ENCODE measurements at places on chromosomes 11 and 22. TPM values are rescaled to one million over a fixed set of nuclear protein-coding genes. Genes with fewer than 3 reads are reported as not detected.

GRCh38 chr22:35016909-35017308, 49.0 kb upstream of the ISX start:
- no peaks in the 10 kb centered on the region for H3K27me3 ChIP-seq
- DNase-seq = peak; percentile 22
- no peaks in the 10 kb centered on the region for H3K36me3 ChIP-seq
- H3K4me1 ChIP-seq = no peaks in the 10 kb centered on the region

DNA sequence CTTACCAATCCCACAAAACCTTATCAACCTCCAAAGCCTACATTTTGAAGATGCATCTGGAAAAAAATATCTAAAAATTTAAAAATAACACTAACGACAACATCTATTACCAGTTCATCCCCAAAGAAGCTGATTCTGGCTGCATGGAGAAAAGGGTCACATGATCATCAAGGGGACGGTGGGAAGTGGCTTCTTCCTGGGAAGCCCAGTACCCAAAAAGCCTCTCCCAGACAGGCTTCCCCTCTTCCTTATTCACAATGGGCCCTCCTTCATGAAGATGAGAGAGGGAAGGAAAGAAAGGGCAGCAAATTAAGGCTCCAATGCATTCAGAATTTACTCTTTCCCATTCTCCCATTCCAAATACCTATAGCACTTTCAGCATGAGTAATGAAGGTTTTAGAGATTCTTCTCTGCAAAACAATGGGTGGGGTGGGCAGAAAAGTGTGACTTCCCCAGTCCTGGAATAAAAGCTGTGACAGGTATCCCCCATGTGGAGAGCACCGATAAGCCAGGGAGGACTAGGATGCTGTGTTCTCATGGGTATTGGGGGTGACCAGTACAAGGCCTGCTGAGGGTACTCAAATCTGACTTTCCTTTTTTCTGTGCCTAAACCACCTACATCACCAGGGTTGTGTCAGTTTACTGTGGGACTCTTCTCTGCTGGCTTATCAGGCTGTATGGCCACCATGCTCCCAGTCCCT, 88.2 kb downstream of the SIK3 start:
- peaks cover 4% of the 10 kb centered on the region for H3K4me1 ChIP-seq
- no peak overlapping the region for H3K27ac ChIP-seq
- no peak overlapping the region for H3K4me3 ChIP-seq
- no peaks in the 10 kb centered on the region for H3K27me3 ChIP-seq
- peak; percentile 80 for DNase-seq

GRCh38 chr11:121793291-121793690, 322.7 kb downstream of the BLID start:
- DNase-seq = no peak
- H3K36me3 ChIP-seq = no peaks in the 10 kb centered on the region
- no peak overlapping the region for H3K27ac ChIP-seq
- H3K27me3 ChIP-seq = no peaks in the 10 kb centered on the region
- no peaks in the 10 kb centered on the region for H3K4me1 ChIP-seq

GRCh38 chr11:57574061-57574460, 6.6 kb upstream of the UBE2L6 start:
- no peak overlapping the region for H3K27ac ChIP-seq
- H3K4me1 ChIP-seq = no peaks in the 10 kb centered on the region
- no peak overlapping the region for H3K4me3 ChIP-seq
- H3K36me3 ChIP-seq = no peaks in the 10 kb centered on the region
- peak; percentile 55 for DNase-seq

Gene PANX2
- 11.2 TPM for total RNA-seq

Gene ROBO4
- total RNA-seq = not detected

Gene HTR3A
- total RNA-seq = 1.3 TPM

Gene H19
- 0.40 TPM for total RNA-seq

Gene LGALS12
- 11.2 TPM for total RNA-seq

All from endodermal cell (in vitro differentiated cells).